Activated CD4-positive, alpha-beta T cell treated with anti-CD3 and anti-CD28 coated beads for 1 hour (primary cell): ENCODE measurements at places on chromosomes 16 and 17.
A peak's percentile ranks its signal among the peaks of the same experiment; 100 is the strongest.

GRCh38 chr17:40407460-40407859 is 10.2 kb downstream of the TOP2A start:
- no peak for DNase-seq

DNA sequence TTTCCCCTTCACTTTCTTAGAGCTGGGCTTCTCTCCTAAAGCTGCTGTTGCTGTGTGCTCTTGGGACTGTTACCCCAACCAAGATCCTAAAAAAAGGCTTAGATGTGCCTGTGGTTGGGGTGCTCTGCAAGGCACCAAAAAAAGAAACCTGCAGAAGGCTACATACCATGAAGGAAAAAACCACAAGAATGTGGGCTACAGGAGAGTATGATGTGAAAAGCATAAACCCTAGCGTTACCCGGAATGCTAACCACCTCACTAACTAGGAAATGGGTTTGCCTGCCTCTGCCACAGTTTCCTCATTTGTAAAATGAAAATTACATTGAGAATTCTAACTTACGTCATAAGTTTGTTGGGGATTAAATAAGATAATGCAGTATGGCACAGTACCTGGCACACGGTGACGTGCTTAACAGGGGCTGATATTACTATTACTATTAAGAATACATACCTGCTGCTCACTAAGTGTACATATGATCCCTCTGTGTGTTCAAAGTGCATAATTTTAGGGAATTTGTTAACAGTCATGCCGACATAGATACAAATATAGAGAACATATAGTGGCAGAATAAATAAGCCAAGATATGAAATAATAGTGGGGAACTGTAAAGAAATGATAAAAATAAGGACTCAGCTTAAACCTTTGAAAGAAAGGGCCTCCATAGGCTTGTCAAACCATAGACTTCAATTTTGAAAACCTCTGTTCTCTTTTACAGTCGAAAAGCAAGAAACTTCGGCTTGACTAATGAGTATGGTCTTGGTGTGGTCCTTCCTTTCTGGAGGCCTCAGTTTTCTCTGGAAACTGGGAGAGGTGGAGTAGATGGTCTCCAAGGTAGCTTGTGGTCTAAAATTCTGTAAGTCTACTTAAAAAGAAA is 177.8 kb upstream of the TBX2 start:
- no peak for DNase-seq

GRCh38 chr17:19372439-19372838 is 5.9 kb upstream of the MAPK7 start:
- DNase-seq: no peak

DNA sequence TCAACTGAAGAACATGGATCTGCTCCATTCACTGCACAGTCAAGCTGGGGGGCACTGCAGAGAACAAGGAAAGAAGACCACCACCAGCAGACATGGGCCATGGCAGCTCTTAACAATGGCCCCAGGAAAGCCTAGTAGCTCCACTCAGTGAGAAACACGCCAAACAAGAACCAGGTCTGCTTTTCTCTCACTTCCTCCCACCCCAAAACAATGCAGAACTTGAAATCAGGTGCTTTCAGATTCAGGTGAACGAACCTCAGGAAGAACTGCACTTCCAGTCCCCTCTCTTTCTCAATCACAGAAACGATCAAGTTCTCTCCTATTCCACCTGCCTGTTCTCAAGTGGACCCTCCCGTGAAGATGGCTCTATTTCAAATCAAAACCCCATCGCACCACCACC is 155.6 kb downstream of the GRIN2A start:
- DNase-seq: no peak

DNA sequence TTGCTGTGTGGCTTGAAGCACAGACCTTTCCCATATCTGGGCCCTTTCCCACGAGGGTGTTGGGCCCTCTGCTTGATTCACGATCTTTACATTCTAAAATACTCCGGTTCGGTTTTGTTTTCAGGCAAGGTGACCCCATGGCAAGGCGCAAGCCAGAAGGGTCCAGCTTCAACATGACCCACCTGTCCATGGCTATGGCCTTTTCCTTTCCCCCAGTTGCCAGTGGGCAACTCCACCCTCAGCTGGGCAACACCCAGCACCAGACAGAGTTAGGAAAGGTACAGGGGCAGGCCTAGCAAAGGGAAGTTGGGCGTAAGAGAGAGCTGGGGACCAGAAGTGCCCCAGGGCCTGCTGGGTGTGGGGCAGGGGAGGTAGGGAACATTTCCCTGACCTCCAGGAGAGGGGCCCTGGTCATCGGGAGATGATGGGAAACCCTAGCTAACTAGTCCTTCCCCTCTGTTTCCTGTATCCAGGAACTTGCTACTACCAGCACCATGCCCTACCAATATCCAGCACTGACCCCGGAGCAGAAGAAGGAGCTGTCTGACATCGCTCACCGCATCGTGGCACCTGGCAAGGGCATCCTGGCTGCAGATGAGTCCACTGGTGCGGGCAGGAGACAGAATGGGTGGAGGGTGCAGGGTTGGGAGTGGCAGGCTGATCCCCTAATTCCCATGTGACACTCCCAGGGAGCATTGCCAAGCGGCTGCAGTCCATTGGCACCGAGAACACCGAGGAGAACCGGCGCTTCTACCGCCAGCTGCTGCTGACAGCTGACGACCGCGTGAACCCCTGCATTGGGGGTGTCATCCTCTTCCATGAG is 1.4 kb downstream of the ALDOA start:
- no peak for DNase-seq

DNA sequence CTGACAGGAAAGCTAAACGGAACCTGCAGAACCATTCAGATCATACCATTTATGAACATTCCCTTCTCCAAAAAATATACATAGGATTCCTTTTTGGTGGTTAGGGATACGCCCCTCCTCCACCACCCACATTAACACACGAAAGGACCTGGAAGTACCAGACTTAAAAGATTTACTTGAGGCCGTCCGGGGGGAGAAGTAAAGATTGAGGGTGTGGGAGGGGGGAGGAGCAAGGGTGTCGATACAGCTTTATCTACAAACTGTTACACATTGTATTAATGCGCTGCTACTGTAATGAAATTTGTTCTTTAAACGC is 537 bp downstream of the PALB2 start:
- DNase-seq: no peak

GRCh38 chr16:30184891-30185682 is 1.7 kb downstream of the CORO1A start:
- DNase-seq: peak; percentile 16

- no peak for DNase-seq
These were observed 77.5 kb upstream of the DOC2B start for GRCh38 chr17:258906-259305.

- DNase-seq: no peak
These were observed 1.8 kb downstream of the RUNDC3A start for GRCh38 chr17:44310188-44310587.

DNA sequence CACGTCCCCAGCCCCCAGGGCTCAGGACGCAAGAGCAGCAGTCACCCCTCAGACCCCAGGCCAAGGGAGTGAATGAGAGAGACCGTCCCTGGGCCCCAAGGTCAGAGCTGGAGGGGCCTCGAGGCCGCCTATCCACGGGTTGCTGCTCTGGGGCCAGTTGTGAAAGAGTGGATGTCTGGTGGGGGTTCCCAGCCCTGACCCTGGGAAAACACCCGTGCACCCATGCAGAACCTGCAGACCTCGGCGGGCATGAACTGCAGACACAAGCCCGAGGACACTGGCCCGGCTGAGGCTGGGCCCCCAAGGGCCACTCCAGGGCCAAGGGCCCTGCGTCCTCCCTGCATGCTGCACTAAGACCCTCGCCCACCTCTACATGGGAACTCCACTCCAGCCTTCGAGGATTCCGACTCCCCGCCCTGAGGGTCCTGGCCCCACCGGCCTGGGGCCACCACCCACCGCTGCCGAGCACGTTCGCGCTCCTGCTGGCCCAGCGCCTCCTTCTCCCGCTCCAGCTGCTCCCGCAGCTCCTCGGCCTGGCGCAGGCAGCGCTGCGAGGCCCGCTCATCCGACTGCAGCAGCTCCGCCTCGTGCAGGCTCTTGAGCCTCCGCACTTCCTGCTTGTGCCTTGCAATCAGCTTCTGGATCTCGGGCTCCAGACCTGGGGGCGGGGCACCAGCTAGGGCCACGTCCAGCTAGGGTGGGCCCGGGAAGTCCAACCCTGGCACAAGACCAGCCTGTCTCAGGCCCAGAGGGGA is 27.6 kb upstream of the AATK start:
- no peak for DNase-seq

GRCh38 chr17:6231886-6232731 is 161.9 kb downstream of the WSCD1 start:
- DNase-seq: no peak

GRCh38 chr17:2598166-2598565 is 4.7 kb downstream of the PAFAH1B1 start:
- DNase-seq: no peak

DNA sequence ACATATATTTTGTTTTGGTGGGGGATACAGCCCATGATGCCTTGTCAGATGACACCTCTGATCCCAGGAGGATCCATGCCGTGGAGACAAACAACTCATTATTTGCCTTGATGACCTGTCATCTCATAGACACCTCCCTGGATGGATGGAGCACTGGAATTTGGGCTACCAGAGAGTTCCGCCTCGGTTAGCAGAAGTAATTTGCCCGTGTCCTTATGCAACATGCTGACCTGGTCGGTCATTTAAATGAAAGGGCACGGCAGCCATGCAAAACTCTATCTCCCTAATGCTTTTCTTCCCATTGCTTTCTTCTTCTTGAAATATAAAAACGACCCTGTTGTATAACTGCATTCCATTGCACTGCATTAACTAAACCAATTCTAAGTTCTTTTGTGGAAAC is 145.3 kb downstream of the GRIN2A start:
- DNase-seq: no peak

- no peak for DNase-seq
These were observed 240.1 kb downstream of the UTP18 start for GRCh38 chr17:51500454-51500853.

- DNase-seq: no peak
These were observed 4.5 kb downstream of the RIPOR1 start for GRCh38 chr16:67533024-67533560.

GRCh38 chr17:73348829-73349095 is 37.0 kb upstream of the CDC42EP4 start:
- no peak for DNase-seq

DNA sequence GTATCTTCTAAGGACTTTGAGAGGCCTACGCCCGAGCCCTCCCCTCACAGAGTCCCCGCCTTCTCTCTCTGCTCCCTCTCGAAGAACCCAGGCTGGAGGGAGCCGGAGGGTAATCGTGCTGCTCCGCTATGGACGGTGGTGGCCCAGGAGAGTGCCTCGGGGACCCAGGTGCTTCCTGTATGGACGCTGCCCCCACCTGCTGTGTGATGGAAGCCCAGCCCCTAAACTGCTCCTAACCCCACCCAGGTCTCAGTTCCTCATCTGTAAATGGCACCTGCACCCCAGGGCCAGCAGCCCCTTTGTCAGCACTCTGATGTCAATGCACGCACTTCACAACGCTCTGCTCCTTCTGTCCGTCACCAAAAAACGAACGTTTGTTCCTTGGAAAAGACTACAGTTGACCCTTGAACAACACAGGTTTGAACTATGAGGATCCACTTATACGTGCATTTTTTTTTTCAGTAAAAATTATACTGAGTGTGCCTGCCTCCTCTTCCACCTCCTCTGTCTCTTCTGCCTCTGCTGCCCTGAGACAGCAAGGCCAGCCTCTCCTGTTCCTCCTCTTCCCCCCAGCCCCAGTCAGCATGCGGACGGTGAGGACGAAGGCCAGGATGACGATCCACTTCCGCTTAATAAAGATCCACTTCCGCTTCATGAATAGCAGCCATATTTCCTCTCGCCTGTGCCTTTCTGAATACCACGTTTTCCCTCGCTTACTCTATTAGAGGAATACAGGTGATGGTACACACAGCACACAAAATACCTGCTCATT is 118.3 kb downstream of the BANP start:
- no peak for DNase-seq

GRCh38 chr16:2782583-2783351 is 4.6 kb downstream of the PRSS33 start:
- DNase-seq: no peak

DNA sequence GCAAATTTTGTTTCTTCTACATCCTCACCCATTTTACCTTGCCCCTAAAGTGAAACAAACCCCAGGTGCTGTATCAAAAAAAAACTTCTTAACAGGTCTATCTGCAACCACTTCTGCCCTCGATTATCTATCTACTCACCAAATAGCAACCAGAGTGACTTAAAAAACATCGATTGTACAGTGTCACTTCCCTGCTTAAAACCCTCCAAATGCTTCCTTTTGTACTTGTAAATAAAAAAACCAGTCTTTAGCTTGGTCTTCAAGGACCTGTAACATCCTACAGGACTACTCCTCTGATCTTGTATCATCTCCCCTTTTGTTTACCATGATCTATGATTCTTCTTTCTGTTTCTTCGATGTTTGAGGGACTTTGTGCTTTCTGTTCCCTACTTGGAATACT is 82.7 kb upstream of the CORO6 start:
- DNase-seq: no peak

DNA sequence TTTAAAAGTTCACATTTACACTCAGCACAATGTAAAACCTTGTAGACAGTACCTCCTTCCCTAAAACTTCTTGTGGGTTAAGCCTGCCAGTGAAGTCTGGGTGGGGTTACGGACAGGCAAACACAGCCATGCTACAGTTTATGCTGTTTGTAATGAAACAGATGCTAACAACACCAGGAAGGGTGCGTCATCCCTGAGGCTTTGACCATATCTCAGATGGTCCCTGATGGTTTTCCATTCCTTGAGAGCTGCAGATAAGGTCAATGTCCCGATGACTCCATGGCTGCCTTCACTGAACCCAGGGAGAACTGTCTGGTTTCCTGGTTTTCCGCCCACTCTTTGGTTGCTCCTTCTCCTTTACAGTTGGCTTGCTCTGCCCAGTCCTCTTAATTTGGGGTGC is 29.1 kb downstream of the GAS7 start:
- DNase-seq: no peak

GRCh38 chr16:11547118-11547916 is 39.4 kb downstream of the LITAF start:
- no peak for DNase-seq

DNA sequence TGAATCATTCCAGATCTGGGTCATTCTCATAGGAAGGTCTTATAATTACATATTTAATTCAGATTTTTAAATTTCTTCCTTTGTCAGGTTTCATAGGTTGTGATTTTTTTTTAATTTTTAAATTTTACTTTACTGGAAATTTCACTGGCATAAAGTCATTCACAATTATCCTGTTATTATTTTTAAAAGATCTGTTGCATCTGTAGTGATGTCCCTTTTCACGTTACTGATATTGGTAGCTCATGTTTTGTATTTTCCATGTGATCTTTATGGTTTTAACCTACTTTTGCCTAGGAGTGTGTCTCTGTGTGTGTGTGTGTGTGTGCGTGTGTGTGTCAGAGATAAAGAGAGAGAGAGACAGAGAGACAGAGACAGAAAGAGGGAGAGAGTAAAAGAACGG is 216.6 kb upstream of the KCNJ16 start:
- no peak for DNase-seq

- DNase-seq: no peak
These were observed 36.2 kb downstream of the NDE1 start for GRCh38 chr16:15686287-15686686.

DNA sequence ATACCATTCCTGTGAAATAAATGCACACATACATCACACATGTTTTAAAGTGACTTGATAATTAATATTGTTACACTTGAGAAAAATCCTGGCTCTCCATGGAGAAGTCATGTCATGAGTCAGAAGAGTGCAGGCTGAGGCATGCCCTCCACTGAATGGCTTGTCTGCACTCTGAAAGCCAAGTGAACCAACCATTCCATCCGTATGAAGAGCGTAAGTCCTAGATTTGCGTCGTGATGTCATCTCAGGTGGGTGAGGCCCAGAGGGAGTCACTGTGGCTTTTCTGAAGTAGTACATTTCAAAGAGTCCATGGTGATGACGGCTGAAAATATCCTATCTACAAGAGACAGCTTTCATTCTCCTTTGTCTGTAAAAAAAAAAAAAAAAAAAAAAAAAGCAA is 83.5 kb upstream of the IRX5 start:
- no peak for DNase-seq
